Ureter (tissue), 1 donor: ENCODE measurements at places on chromosomes 16 and 17. TPM values are rescaled to one million over a fixed set of nuclear protein-coding genes. Genes with fewer than 3 reads are reported as not detected.

The TBC1D28 gene
- total RNA-seq: not detected

The TP53TG3 gene
- total RNA-seq: not detected

The MT3 gene
- total RNA-seq: 1.5 TPM

The PRR35 gene
- total RNA-seq: not detected

DNA sequence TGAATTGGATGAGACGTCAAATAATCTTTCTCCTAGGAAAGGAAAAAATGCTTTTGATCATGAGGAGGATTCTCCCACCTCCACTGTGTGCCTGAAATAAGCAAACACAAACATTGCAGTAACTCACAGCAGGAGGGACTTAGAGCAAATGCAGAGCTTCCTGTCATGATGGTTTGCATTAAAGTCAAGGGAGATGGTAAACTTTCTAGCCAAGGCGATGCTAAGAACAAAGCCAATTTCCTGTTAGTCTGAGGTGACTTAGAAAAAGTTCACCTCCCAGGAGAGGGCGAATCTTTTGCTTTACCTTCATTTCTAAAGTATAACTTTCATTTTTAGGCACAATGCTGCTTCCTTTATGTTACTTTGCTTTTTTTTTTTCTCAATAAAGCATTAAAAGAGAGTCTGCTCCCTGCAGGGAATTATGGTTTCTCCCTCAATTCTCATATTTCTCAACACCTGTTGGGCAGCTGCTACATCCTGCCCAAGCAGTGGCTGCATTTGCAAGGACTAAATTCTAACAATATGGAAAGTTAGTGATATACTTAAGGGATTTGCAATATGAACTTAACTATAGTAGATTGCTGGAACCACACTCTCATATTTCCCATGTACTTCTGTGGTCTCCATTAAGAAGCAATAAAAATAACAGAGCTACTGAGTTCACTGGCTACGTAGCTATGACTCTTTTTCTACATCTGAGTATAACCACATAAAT lies 175.6 kb downstream of the PCTP start:
- no peak for DNase-seq

DNA sequence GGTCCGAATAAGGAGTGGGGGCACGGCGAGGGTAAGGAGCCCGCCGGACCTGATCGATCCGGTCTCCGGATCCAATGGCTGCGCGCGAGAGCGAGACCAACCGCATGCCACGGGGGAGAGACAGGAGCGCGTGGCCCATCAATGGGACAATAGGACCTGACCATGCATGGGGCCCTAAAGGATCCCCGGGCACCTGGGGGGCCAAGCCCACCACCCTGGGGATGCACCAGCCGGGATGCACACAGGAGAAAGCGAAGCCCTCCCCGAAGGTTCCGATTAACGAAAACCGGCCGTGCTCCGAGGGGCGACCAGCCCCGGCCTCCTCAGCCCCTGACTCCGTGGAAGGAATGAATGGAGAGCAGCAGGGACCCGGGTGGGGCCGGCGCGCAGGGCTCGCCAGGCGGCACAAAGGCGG lies 525 bp downstream of the JPT1 start:
- DNase-seq: no peak

DNA sequence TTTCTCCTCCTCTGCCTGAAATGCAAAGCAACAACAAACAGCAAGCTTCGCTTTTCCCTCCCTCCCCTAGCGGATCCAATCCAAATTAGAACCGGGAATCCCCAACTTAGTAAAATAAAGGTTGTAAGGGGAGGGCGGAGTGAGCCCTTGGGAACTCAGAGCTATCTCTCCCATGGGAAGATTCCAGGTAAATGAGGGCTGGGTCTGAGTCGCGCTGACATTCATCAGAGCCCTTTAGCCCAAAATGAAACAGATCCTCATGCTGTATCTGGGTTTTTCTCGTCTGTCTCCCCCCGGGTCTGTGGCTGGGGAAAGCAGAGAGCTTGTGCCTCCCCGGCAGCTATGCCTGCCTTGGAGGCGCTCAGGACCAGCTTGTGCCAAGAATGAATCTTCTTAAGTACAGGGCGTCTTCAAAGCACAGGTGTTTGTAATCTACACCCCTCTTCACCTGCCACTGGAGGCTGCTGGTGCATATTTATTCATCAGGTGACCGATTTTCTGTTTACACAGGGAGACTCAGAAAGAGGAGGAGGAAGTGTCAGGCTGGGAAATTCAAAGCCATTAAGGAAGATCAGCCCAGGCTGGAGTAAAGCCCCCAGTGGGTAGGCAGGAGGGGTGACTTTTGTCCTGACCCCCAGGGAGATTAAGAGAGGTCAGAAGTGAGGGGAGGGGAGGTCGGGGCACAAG lies 55.0 kb upstream of the GSE1 start:
- no peak for DNase-seq

DNA sequence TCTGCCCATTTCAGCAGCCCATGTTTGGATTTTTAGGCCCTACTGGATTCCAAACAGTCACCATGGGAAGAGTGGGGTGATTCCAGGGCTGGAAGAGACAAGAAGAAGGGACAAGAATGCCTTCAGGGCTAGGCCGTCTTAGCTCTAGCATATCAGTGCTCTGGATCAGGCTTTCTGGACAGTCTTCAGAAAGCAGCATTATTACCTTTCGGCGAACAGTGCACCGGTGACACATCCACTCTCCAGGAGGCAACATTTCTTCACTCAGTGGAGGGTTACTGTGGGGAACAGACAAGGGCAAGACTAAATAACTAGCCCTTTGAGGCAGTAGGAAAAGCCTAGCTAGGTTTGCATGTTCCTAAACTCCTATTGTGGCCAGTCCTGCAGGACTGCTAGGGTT lies 23.9 kb upstream of the DHRS13 start:
- no peak for DNase-seq

- no peak for DNase-seq
These were observed 5.8 kb downstream of the MTHFSD start for GRCh38 chr16:86549076-86549892.
